CD14-positive monocyte (primary cell): ENCODE measurements at places on chromosomes 7 and 10. TPM values are rescaled to one million over a fixed set of nuclear protein-coding genes. Genes with fewer than 3 reads are reported as not detected.

The AIFM2 gene
- 1.7 and 2.1 TPM in 2 replicates for polyA plus RNA-seq

The LIPJ gene
- polyA plus RNA-seq = not detected

The VENTX gene
- polyA plus RNA-seq = 39.4 and 56.0 TPM in 2 replicates

The ANXA8 gene
- polyA plus RNA-seq = 0.18 and 0.52 TPM in 2 replicates

DNA sequence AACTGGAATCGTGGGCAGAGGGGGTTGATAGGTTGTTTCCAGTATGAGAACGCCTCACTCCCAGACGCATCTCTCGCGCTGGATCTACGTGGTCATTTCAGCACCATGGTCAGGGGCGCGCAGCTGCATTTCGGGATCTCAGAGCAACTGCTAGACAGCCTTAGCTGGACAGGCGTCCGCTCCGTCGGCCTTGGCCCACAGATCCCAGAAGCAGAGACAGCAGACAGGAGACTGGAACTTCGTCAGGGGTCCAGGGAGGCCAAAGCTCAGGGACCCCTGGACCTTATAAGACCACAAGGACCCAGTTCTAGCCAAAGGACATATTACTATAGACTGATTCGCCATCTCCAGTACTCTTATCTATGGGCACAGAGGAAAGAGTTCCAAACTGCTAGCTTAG, 5.3 kb downstream of the NEUROG3 start:
- peaks cover 7% of the 10 kb centered on the region for H3K4me1 ChIP-seq
- H3K27ac ChIP-seq = no peak overlapping the region
- no peak for DNase-seq
- H3K27me3 ChIP-seq = peaks cover 69% of the 10 kb centered on the region
- no peaks in the 10 kb centered on the region for H3K36me3 ChIP-seq
- no peak overlapping the region for H3K4me3 ChIP-seq

GRCh38 chr7:71298378-71298777, 166.4 kb downstream of the GALNT17 start:
- H3K36me3 ChIP-seq = no peaks in the 10 kb centered on the region
- no peak overlapping the region for H3K4me3 ChIP-seq
- H3K27me3 ChIP-seq = no peaks in the 10 kb centered on the region
- H3K27ac ChIP-seq = no peak overlapping the region
- DNase-seq = no peak

- no peak overlapping the region for H3K4me3 ChIP-seq
- no peak for DNase-seq
- no peaks in the 10 kb centered on the region for H3K4me1 ChIP-seq
- no peaks in the 10 kb centered on the region for H3K36me3 ChIP-seq
Measured at GRCh38 chr10:88179831-88180230, 316.4 kb downstream of the PTEN start.

- H3K4me3 ChIP-seq = no peak overlapping the region
- no peaks in the 10 kb centered on the region for H3K27me3 ChIP-seq
- DNase-seq = no peak
- H3K4me1 ChIP-seq = peaks cover 32% of the 10 kb centered on the region
- no peak overlapping the region for H3K27ac ChIP-seq
- no peaks in the 10 kb centered on the region for H3K36me3 ChIP-seq
Measured at GRCh38 chr10:72276421-72277339, 3.0 kb downstream of the DDIT4 start.

DNA sequence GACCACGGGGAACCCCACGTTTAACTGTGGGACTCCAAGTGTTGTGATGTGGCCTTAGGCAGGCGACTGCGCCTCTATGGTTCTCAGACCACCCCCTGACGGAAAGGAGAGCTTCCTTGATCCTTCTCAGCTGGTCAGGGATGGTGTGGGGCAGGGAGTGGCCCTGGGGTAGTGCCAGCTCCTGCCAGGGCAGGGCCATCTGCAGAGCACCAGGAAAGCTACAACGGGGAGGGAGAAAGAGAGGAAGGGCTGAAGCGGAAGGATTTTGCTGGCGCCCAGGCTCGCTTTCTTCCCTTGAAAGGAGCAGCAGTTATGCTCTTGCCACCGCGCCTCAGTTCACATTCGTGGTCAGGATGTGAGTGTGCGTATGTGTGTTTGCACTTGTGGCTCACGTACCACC, 74.9 kb upstream of the PCBD1 start:
- no peaks in the 10 kb centered on the region for H3K27me3 ChIP-seq
- H3K4me1 ChIP-seq = no peaks in the 10 kb centered on the region
- H3K27ac ChIP-seq = no peak overlapping the region
- no peak overlapping the region for H3K4me3 ChIP-seq
- no peak for DNase-seq

DNA sequence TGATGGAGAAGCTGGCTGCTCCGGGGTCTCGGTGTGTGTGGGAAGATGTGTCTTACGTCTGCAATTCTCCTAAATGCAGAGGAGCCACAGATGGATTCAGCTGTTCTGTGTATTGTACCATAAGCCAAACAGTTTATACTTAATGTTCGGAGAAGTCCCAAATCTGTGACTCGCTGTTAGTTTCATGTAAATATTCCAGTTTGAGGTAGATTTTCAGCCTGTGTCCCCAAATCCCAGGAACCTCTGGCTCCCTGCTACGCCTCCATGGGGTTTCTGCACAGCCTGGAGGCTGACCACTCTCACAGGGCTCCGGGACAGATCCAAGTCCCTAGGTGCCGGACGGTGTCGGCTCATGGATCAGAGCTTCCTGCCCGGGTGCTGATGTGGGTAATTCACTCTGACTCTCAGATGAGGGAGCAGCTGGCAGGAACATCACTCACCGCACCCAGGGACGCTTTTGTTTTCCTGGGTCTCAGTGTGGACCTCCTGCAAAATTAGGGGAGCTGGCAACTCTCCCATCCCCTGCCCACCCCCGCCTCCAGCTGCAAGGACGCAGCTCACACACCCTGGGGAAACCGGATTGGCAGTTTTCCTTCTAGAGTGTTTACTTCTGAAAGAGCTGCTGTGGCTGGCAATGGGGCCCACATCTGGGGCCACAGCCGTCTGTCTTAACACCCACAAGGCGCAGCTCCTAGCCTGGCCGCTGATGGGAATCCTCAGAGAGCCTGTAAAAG, 421.1 kb upstream of the FOXK1 start:
- no peaks in the 10 kb centered on the region for H3K4me1 ChIP-seq
- no peak for DNase-seq
- no peak overlapping the region for H3K27ac ChIP-seq
- H3K27me3 ChIP-seq = no peaks in the 10 kb centered on the region
- H3K4me3 ChIP-seq = no peak overlapping the region
- H3K36me3 ChIP-seq = no peaks in the 10 kb centered on the region
